ENCODE measurements at places on chromosomes 6 and 20. TPM values are rescaled to one million over a fixed set of nuclear protein-coding genes. Genes with fewer than 3 reads are reported as not detected.

HTR1B gene
- 17.1 TPM for total RNA-seq

NKAPL gene
- total RNA-seq: 1.9 TPM

HACE1 gene
- 42.4 TPM for total RNA-seq

GRIK2 gene
- total RNA-seq: 38.5 TPM

SRMS gene
- not detected for total RNA-seq

EPPIN gene
- 6.3 TPM for total RNA-seq

TP53TG5 gene
- 32.0 TPM for total RNA-seq

LY6G6D gene
- not detected for total RNA-seq

FAM83D gene
- 5.3 TPM for total RNA-seq

FAM83C gene
- total RNA-seq: 0.72 TPM

RIN2 gene
- total RNA-seq: 33.7 TPM

CGAS gene
- 13.0 TPM for total RNA-seq

DNA sequence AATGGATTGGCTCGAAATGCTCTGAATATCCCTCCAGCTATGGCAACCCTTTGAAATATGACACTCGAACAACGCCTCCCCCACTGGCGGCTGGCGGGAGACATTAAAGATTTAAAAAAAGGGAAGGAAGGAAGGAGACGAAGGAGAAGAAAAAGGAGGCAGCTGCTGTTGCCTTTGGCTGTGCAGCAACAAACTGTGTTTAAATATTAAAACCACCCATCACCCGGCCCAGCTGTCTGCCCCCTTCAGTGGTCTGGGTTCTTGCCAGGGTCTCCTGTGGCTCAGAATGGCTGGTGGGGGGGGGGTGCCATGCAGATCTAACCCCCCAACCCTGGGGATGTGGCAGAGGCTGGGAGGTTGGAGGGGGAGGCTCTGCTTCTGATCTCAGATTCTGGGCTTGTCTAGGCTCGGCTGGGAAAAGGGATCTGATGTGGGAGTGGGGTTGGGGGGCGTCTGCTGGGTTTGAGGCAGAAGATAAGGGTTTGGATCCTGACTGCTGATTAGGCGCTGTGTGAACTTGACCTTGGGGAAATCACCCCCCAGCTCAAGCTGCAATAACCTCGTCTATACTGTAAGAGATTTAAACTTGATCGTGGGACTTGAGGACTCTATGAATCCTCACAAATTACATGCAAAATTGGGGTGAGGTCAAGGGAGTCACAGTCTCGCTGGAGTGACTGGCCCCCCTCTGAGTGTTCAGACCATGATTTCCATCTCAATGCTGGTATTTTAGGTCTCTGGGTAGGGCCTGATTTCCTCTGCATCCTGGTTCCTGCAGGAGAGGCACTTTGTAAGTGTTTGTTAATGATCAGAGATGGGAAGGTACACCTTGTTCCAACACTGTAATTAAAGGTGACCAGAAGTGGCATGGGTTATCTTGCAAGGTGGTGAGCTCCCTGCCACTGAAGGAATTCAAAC is 40.3 kb upstream of the BLCAP start:
- peak; percentile 42 for DNase-seq

DNA sequence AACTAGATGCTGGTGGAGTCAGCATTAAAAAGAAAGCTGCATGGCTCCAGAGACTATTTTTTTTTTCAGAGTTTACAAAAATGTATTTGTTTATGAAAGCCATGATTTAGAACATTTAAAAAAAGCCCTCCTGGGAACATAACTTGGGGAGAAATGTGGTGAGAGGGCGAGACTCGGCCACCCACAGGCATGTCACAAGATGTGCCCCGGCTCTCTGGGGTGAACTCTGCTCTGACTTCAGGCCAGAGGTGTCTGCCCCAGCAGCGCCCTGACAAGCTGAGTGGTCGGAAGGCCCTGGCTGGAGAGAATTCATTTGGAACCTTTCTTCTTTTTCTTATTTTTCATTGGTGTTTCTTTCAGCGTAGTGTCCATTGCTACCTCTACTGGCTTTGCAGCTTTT is 21.7 kb upstream of the RFPL4B start:
- DNase-seq: no peak

- DNase-seq: peak; percentile 29
Measured at GRCh38 chr6:98039904-98040607, 757.0 kb upstream of the MMS22L start.

DNA sequence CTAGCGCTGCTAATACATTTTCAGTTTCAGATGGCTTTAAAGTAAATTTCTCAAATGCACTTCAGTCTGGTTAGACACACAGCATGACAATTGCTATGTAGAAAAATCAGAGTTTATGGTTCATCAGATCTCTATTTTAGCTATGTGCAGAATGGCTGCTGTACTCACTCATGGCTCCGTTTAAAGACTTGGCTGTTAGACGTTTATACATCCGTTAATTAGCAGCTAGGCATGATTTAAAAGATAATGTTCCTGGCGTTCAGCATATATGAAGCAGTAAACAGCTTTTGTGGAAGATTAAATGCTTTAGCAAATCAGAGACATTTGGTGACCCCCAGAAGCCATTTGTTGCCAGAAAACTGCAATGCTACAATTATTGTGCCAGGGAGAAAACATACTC is 350.0 kb upstream of the MANEA start:
- no peak for DNase-seq

DNA sequence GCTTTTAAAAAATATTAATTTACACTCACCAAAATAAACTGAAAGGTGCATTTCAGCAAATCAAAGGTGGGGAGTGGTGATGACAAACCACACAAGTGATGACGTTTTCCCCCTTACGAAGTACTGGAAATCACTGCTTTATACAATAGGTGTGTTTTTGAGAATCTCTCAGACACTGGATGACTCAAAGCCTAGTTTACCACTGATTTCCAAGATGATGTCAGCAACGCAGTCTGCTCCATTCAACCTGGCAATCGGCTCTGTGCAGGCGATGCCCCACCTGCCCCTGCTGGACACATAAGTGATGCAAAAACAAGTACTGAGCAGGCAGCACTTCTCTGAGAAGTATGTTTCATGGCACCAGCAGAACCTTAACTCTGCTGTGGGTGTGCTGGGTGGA is 114.4 kb downstream of the SOD2 start:
- no peak for DNase-seq

GRCh38 chr6:79152269-79152737 is 74.2 kb upstream of the PHIP start:
- no peak for DNase-seq

DNA sequence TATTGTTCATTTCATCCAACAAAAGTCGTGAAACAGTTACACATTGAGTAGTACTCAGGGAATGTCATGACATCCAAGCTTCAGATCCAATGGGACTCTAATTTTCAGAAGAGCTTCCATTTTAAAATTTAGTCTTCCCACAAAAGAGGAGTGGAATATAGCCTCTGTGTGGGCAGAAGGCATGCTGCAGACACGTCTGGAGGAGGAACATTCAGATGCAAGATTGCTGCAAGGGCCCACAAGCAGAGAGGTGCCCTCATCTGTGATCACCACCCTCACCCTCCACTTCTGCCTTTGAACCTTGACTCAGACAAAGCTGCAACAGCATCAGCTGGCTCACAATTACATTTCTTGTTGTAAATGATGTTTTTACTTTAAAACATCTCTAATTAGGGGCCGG is 29.9 kb downstream of the NRN1 start:
- DNase-seq: no peak

GRCh38 chr20:40932436-40932835 is 96.2 kb upstream of the TOP1 start:
- no peak for DNase-seq

GRCh38 chr6:108796875-108797274 is 51.3 kb upstream of the ARMC2 start:
- DNase-seq: no peak

DNA sequence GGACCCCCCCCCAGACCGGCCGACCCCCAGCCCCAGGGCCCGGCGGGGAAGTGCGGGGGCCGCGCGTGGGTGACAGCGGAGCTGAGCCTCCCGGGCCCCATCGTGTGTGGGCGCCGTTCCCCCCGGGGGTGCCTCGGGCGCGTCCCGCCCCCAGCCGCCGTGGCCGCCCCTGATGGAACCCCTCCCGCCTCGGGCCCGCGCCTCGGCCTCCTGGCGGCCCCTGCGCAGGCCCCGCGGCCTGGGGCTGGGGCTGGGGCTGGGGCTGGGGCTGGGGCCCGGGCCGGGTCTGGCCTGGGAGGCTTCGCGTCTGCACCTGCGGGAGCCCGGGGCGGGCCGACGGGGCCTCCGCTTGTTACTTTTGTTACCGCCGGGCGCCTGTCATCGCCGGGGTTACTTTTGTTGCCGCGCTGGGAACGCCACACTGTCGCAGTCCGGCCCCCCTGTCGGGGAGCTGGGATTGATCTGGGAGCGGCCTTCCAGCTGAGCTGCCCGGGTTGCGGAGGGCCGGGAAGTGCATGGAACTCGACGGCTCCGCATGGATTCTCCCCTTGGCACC is 598 bp downstream of the OGFR start:
- no peak for DNase-seq

DNA sequence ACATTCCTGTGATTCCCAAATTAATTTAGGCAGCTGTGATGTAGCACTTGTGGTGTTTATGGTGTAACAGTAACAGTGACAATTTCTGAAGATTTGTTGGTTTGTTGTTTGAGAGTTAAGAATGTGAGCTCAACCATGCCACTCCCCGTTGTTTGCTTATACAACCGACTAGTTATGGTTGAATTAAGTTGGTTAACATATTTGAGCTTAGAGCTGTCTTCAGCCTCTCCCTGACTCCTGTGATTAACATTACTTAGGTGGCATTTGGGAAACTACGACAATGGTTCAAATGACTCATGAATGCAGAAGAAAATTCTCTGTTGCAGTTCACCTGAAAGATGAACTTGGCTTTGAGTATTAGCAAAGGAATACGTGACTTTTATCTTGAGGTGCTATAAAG is 35.9 kb upstream of the PRL start:
- no peak for DNase-seq

GRCh38 chr6:103750603-103751002 is 1109.1 kb downstream of the HACE1 start:
- DNase-seq: no peak

GRCh38 chr6:36120018-36120417 is 10.3 kb upstream of the MAPK13 start:
- no peak for DNase-seq

- DNase-seq: peak; percentile 67
Measured at GRCh38 chr20:53708129-53708968, 114.7 kb upstream of the ZNF217 start.

- DNase-seq: no peak
Measured at GRCh38 chr6:127933852-127934840, 33.3 kb upstream of the THEMIS start.

GRCh38 chr6:138468320-138469015 is 30.8 kb downstream of the NHSL1 start:
- no peak for DNase-seq

- no peak for DNase-seq
Measured at GRCh38 chr6:14367296-14367695, 249.7 kb downstream of the CD83 start.

DNA sequence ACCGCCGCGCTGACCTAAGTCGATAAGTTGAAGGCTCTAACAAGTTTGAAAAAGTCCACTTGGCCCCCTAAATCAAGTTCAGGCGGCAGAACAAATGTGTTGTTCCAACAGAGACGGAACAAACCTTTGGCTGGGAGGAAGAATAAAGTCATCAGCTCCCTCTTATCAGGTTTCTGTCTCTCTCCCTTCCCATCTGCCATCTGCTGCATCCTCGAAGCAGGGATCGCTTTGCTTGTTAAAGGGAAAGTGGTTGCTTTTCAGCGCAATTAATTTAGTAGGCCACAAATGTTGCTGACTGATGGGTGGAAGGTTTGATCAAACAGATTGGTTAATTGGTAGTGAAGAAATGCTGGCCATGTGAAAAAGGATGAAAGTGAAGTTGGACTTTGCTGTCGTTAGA is 64.3 kb downstream of the CDH4 start:
- no peak for DNase-seq

- DNase-seq: no peak
Measured at GRCh38 chr20:11137688-11138087, 463.9 kb upstream of the JAG1 start.

DNA sequence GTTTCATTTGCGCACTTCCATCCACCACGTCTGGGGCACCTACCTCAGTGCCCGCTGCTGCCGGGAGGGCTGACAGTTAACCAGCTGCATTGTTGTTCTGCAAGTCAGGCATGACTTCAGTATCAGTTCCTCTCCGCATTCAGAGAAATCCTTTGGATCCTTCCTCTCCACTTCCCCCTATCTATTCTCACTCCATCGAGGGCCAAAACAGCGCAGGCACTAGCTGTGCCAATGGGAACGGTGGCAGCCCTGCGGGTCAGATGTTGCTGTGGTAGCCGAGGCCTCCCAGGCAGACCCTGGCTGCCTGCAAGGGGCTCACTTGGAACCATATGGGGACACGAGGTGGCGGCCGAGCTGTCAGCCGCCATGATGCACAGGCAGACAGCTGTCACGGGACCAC is 64.2 kb upstream of the INSM1 start:
- peak; percentile 14 for DNase-seq

DNA sequence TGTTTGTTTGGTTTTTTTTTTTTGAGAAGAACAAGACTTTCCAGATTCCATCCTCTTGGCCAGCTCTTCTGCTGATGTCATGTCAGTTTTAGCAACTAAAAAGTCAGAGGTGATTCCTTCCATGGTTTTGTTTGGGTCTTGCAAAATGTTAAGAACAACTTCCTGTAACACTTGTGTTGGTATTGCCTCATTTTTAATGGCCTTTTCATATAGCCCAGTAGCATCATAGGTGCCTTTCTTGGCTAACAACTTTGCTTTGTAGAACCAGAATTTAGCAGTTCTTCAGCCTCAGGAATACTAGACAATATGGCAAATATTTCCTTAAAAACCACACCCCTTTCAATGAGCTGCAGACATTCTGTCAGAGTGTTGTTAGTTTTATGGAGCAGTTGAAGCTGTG is 99.5 kb upstream of the SIRPG start:
- DNase-seq: no peak

- no peak for DNase-seq
Measured at GRCh38 chr6:63372951-63373533, 53.3 kb upstream of the LGSN start.

GRCh38 chr6:111845441-111845871 is 27.8 kb downstream of the FYN start:
- no peak for DNase-seq

GRCh38 chr20:48012401-48012974 is 227.2 kb upstream of the SULF2 start:
- DNase-seq: peak; percentile 60

DNA sequence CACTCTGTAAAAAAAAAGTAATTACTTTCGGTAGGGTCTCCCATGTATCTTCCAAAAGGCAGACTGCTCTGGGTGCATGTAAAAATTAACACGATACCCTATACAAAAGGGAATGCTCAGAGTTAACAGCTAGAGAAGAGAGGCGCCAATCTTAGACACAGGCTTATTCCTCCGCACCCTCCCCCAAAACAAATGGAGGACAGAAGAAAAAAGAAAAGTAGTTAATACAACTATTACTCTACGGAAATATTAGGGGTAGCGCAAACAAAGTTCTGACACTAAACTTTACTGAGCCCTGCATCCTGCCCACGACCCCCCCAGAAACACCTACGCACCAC is 331 bp upstream of the UFL1 start:
- no peak for DNase-seq

GRCh38 chr20:63702751-63703470 is 4.9 kb downstream of the ARFRP1 start:
- DNase-seq: no peak
